Effector memory CD4-positive, alpha-beta T cell (primary cell): ENCODE measurements at places on chromosomes 4 and X.

DNA sequence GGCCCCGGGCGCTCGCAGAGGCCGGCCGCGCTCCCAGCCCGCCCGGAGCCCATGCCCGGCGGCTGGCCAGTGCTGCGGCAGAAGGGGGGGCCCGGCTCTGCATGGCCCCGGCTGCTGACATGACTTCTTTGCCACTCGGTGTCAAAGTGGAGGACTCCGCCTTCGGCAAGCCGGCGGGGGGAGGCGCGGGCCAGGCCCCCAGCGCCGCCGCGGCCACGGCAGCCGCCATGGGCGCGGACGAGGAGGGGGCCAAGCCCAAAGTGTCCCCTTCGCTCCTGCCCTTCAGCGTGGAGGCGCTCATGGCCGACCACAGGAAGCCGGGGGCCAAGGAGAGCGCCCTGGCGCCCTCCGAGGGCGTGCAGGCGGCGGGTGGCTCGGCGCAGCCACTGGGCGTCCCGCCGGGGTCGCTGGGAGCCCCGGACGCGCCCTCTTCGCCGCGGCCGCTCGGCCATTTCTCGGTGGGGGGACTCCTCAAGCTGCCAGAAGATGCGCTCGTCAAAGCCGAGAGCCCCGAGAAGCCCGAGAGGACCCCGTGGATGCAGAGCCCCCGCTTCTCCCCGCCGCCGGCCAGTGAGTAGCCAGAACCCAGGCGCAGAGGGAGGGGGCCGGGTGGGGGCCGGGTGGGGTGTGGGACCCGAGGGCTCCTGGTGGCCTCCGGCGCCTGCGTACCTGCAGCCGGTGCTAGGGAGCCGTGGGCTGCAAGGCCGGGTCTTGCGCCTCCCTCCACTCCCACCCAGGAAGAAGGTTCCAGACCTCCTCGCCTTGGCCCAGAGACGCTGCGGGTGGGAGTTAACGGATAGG is 534 bp downstream of the MSX1 start:
- no peak for DNase-seq

DNA sequence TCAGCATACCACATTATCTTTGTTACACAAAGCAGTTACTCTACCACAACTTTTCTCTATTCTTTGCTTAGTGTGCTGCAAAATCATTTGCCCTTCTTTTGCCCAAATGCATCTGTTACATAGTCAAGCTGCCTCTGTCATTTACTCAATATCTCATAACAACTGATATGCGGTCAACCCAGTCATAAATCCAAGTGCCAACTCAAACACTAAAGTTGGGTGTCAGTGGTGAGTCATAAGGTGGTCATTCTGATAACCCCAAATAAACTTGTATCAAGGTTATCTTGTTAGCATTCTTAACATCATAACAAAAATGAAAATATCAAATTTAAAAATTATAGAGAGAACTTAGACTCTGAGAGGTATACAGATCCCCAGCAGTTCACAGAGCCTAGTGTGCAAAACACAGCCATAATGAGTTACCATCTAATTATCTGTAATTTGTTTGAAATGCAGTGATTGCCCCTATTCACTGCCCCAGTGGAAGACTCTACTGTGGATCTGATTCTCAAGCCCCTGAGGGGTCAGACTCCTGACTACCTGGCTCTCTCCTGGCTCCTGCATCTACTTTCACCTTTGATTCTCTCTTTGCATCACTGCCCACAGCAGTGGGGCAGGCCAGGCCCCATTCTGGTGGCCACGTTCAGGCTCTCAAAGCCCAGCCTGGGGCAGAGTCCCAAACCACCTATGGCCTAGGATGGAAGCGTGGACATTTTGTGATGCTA is 29.2 kb downstream of the TBC1D9 start:
- no peak for DNase-seq

GRCh38 chr4:11585506-11585905 is 156.8 kb upstream of the HS3ST1 start:
- no peak for DNase-seq

- DNase-seq: no peak
These were observed 4.6 kb downstream of the PCDH19 start for GRCh38 chrX:100405424-100405823.

- no peak for DNase-seq
These were observed 890.7 kb upstream of the INTU start for GRCh38 chr4:126742048-126742447.
